Cardiac fibroblast (primary cell): ENCODE measurements at places on chromosomes 2 and 18.

- DNase-seq, result peak; percentile 80
Observed at GRCh38 chr18:47772374-47773248, 157.8 kb downstream of the SMAD2 start.

- no peak for DNase-seq
Observed at GRCh38 chr2:214503568-214503967, 92.7 kb downstream of the VWC2L start.

DNA sequence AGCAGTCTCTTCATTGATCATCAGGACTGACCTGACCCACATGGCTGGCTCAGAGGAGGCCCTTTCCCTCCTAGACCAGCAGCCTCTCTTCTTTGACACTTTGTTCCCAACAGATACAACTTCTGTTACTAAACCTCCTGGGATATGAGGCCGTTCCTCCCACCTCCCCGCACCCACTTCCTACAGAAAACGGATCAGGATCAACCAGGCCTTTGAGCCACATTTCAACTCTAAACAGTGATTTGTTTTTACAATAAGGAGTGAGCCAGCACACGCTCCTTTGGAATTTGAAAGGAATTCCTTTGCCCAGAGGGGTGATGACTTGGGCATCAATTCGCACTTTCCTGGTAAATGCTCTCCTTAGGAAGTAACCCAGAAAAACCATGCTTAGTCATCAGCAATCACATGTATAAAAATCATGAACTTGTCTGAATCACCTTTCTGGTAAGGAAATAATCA, 180.4 kb downstream of the FAM124B start:
- peak; percentile 96 for DNase-seq

DNA sequence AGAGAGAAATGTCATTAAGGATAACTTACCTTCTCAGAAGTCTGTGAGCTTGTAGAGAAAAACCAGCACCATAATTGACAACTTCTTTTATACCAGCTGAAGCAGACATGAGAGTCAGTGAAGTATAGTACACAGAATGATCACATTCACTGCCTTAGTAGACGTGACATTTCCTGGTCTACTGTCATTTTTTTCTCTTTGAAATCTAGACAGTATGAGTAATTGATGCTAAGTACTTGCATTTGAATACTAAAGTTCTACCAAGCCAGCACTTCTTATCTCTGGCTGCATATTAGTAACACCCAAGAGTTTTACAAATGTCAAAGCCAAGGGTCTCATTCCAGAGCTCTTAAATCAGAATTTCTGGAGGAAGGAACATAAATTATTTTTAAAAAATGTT, 25.4 kb upstream of the ACADL start:
- peak; percentile 2 for DNase-seq

DNA sequence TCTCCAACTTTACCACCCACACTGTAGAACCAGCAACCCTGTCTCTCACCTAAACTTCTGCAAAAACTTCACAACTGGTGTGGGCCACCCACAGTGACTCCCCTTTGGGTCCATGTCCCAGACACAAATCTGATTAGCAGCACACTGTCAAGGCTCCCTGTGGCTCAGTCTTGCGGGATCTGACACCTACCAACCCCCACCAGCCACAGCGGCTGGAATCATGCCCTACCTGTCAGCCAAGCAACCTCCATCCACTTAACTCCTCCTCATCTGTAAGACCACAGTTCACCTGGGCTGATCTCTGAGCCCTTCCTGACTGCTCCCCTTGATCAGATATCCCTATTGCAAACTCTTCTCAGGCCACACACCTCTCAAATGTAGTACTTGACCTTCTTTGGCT, 14.6 kb downstream of the TCF4 start:
- DNase-seq, result no peak

GRCh38 chr2:56299171-56299691, 115.4 kb downstream of the CCDC85A start:
- peak; percentile 47 for DNase-seq

GRCh38 chr2:240014327-240014726, 10.8 kb downstream of the NDUFA10 start:
- no peak for DNase-seq

GRCh38 chr2:7973801-7974480, 707.9 kb upstream of the ID2 start:
- DNase-seq, result no peak

- no peak for DNase-seq
Observed at GRCh38 chr2:99787769-99788382, 298.1 kb upstream of the REV1 start.

- DNase-seq, result peak; percentile 97
Observed at GRCh38 chr2:237413777-237414661, at the start of gene COL6A3. TSS of gene COL6A3 (minus strand) at chr2:237414164. CDS start at chr2:237396817, 17,347 bp downstream.

GRCh38 chr2:5393474-5393873, 298.7 kb upstream of the SOX11 start:
- no peak for DNase-seq

- no peak for DNase-seq
Observed at GRCh38 chr2:230614913-230615332, 97.7 kb upstream of the CAB39 start.

- peak; percentile 48 for DNase-seq
Observed at GRCh38 chr2:63614983-63615945, 26.5 kb downstream of the MDH1 start.

DNA sequence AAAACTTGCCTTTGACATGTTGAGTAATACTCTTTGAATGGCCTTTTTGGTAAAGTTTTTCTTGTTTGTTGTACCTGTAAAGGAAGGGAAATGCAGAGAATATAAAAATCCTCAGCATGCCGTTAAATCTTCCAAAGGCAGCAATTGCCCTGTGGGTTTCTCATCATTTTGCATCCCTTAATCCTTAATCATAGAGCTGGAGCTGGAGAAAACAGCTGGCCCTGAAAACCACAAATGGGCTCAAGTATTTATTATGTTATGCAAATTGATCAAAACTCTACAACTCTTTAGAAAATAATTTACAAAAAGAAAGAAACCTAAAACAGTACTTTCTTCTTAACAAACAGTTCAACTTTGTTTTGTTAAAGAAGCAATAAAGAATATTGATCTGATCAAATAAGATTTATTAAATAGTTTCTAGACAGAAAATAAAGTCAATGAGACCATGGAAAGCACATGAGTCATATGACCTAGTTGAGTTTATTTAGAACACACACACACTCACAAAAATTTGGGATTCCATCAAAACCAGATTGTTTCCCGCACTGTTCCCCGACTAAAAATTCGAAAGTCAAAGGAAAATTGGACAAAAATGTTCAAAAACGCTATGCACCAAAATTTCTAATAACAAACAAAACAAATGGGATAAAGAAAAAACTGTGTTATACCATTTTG, 309.0 kb downstream of the GULP1 start:
- peak; percentile 39 for DNase-seq

DNA sequence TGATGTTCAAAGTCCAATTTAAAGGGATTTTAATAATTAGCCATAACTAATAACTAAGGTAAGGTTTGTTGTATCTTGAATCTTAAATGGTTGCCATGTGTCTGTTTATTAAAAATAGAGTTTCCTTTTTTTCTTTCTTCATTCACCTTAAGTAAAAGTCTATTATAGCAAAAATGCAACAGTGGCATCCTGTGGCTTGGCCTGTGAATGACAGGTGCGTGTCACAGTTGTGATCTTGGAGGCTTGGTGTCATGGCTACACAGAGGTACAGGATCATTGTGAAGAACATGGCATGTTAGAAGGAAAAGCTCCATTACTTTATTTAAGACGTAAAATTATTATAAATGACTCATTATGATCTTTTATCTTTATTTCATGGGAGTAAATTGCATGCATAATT, 246.1 kb downstream of the BCL2 start:
- DNase-seq, result no peak
